ENCODE measurements at places on chromosomes 13 and 19.

- no peak for DNase-seq
Measured at GRCh38 chr19:801030-801860, 4.0 kb downstream of the PTBP1 start.

DNA sequence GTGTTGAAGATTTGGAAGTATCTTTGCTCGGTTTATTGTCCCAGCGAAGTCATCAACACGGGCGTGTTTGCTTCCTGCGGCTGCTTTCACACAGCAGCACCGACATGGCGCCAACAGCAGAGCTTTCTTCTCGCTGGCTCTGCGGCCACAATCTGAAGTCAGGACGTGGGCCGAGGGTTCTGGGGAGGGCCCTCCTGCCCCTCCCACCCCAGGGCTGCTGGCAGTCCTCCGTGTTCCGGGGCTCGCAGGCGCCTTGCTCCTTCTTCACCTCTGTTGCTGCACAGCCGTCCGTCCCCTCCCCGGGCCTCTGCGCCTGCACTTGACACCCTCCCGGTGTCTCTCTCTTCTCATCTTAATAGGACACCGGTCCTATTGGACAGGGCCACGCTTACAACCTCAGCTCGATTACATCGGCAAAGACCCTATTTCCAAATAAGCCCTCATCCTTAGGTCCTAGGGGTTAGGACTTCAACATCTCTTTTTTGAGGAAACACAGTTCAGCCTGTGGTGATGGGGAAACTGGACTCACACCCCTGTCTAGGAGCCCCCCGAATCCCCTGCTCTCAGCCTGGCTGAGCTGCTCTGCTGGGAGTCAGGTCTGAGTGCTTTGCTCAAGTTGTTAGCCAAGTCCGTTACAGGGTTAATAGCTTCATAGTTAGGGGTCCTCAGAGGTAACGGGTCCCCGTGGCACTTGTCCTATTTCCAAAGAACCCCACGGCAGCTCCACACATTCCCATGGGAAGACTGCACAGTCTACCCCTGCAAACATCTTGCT lies 2.7 kb upstream of the TEX29 start:
- no peak for DNase-seq

DNA sequence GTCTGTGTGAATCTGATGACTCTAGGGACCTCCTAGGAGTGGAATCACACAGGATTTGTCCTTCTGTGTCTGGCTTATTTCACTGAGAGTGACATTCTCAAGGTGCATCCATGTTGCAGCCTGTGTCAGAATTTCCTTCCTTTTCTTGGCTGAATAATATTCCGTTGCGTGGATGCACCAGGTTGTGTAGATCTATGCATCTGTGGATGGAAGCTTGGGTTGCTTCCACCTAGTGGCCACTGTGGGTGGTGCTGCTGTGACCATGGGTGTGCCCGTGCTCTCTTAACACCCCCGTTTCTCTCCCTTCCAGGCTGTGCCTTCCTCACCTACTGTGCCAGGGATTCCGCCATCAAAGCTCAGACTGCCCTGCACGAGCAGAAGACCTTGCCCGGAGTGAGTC lies 26.2 kb downstream of the CELF5 start:
- DNase-seq, result no peak

GRCh38 chr13:100338275-100338674 lies 249.4 kb downstream of the PCCA start:
- DNase-seq, result no peak

DNA sequence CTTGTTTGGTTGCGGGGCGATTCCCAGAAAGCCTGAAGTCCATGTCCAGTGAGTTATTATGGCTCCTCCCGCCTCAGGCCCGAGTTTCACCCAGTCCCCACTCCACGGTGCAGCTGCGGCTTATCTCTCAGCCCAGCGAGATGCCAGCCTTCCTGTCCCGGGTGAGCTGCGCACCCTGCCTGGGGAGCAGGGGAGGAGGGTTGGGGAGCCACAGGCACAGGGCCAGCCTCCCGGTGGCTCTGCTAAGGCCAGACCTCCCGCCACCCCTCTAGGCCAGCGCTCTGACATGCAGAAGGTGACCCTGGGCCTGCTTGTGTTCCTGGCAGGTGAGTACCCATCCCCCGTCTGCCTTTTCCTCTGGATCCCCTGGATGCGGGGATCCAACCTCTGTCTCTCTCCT lies 3.5 kb downstream of the FXYD3 start:
- DNase-seq, result no peak

DNA sequence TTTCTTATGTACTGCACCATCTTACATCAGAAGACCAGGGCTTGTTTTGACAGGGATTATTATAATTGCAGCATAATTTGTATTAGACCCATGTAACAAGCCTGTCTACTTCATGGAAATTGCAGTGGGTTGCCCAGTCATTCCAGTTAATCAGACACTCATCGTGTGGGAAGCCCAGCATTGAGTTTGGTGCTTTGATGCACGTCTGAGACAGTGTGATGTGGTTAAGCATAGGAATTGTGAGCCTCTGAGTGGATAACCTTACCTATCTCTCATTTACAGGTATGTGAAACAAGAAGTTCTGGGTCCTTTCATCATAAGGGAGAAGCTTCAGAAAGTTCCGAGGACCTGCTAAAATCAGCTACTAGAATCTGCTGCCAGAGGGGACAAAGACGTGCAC lies 12.8 kb downstream of the RGCC start:
- DNase-seq, result no peak

GRCh38 chr13:77460195-77460594 lies 75.3 kb upstream of the SCEL start:
- no peak for DNase-seq

- DNase-seq, result no peak
Measured at GRCh38 chr19:2013683-2013961, 1.9 kb downstream of the BTBD2 start.

Data from stimulated activated CD8-positive, alpha-beta memory T cell treated with anti-CD3 and anti-CD28 coated beads, Interleukin-7, amount 100 ng/mL, for 1 hour (primary cell).